PC-3 (cell line): ENCODE measurements at places on chromosomes 12 and 14. TPM values are rescaled to one million over a fixed set of nuclear protein-coding genes. Genes with fewer than 3 reads are reported as not detected.

RPS6KA5 gene
- total RNA-seq = 8.6 and 10.7 TPM in 2 replicates

EFS gene
- 0.23 and 0.36 TPM in 2 replicates for total RNA-seq

AQP5 gene
- total RNA-seq = not detected in 2 replicates

CIROP gene
- total RNA-seq = not detected in 2 replicates

TGFB3 gene
- total RNA-seq = 10.2 and 15.5 TPM in 2 replicates

ZNF10 gene
- 1.9 and 2.0 TPM in 2 replicates for total RNA-seq

RNASE7 gene
- total RNA-seq = not detected in 2 replicates

INSM2 gene
- total RNA-seq = 0.07 TPM in 1 of 2 replicates, not detected in the other

PPFIBP1 gene
- total RNA-seq = 56.9 and 57.2 TPM in 2 replicates

FGF23 gene
- not detected in 2 replicates for total RNA-seq

TMEM52B gene
- total RNA-seq = not detected in 2 replicates

ANO4 gene
- not detected in 2 replicates for total RNA-seq

CELA1 gene
- not detected in 2 replicates for total RNA-seq

TGM1 gene
- total RNA-seq = 2.6 and 3.2 TPM in 2 replicates

COQ6 gene
- total RNA-seq = 33.2 and 40.3 TPM in 2 replicates

ST8SIA1 gene
- total RNA-seq = not detected in 2 replicates

HOXC6 gene
- total RNA-seq = 2.8 and 5.3 TPM in 2 replicates

RABGGTA gene
- total RNA-seq = 39.2 and 51.5 TPM in 2 replicates

RNASE3 gene
- not detected in 2 replicates for total RNA-seq

NRDE2 gene
- 18.3 and 29.5 TPM in 2 replicates for total RNA-seq

CD4 gene
- total RNA-seq = 0.23 TPM in 1 of 2 replicates, not detected in the other

WIF1 gene
- not detected in 2 replicates for total RNA-seq

ANKRD33 gene
- not detected in 2 replicates for total RNA-seq

GRIN2B gene
- total RNA-seq = not detected in 2 replicates

PPFIA2 gene
- not detected in 2 replicates for total RNA-seq

MYO1H gene
- not detected in 2 replicates for total RNA-seq

RASSF9 gene
- 0.17 TPM in 1 of 2 replicates, not detected in the other for total RNA-seq

SMIM41 gene
- total RNA-seq = not detected in 2 replicates

TWF1 gene
- total RNA-seq = 167 and 226 TPM in 2 replicates

HOXC4 gene
- 1.8 and 2.6 TPM in 2 replicates for total RNA-seq

BIN2 gene
- total RNA-seq = not detected in 2 replicates
